Stimulated activated CD4-positive, alpha-beta T cell treated with anti-CD3 and anti-CD28 coated beads, Interleukin-1b, Interleukin-23, amount 100 ng/mL, for 24 hours (primary cell): ENCODE measurements at places on chromosomes 7 and 10.

DNA sequence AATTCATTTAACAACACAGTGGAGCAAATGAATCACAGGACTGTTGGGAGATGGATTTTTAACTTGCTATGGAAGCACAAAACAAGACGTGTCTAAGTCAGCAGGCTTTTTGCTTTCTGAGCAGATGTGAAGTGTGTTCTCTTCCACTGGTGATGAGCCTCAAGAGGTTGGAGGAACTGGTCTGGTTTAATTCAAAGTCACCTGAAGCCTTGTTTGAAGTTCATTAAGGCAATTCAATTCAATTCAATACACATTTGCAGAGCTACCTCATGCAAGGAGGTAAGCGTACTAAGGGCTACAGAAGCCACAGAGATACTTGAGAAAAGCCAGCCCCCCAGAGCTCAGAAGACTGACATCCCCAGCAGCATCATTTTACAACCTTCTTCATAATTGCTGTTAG lies 68.4 kb upstream of the PALS2 start:
- no peak for DNase-seq

DNA sequence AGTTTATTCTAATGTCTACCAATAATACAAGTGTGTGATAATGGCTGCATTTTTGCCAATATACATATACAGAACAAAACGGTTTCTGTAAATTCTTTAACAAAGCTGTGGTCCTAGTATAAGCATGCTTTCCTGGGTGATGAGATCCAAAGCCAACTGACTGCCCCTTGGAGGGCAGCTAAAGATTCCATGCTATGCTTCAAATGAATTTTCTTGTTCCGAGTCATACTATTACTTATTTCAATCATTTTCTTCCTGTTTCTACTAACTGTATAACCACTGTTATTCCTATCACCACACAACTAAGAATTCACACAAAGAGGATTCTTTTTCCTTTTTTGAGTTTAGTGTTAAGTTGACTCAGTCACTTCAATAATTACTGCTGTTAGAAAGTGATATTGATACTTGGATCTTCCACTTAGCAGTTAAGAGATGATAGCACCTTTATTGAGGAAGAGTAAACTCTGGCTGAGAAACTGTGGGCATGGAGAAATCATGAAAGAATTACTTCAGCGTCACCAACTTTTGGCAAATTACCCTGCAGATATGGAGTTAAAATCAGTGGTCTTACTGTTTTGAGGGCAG lies 197.5 kb downstream of the ARL4A start:
- DNase-seq, result no peak

DNA sequence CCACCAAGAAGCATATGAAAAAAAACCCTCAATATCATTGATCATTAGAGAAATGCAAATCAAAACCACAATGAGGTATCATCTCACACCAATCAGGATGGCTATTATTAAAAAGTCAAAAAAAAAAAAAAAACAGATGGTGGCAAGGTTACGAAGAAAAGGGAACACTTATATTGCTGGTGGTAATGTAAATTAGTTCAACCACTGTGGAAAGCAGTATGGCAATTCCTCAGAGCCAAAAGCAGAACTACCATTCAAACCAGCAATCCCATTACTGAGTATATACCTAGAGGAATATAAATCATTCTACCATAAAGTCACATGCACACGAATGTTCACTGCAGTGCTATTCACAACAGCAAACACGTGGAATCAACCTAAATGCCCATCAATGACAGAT lies 46.0 kb downstream of the CNOT4 start:
- no peak for DNase-seq

- DNase-seq, result no peak
Measured at GRCh38 chr10:4067931-4068561, 283.0 kb upstream of the KLF6 start.

GRCh38 chr10:116356833-116357232 lies 32.6 kb downstream of the CCDC172 start:
- DNase-seq, result no peak

DNA sequence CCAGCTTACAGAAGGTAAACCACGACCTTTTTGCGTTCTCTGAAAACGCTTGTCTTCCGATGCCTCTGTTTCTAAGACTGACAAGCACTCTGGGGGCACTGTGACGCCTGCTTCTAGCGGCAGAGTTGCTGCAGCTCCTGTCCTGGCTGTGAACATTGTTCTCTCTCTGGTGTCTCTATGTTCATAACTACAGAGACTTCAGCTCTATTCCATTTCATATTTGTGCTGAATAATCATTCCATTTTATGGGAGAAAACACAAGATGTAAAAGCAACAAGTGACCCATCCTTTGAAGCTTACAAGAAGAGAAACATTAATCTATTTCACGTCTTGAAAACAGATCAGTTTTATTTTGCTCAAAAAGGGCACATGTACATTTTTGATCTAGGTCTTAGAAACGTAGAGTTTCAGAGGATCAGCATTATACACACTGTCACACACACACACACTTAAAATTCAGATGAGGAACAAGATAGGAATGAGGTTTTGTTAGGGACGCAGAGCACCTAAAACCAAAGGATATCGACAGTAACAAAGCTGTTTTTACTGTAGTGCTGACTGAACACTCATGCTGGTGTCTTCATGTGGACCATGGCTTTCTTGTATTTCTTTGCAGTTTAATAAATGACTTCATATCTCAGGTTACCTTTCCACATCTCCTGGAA lies 3.0 kb downstream of the IKZF1 start:
- DNase-seq, result no peak

- no peak for DNase-seq
Measured at GRCh38 chr10:17771017-17771416, 19.0 kb downstream of the TMEM236 start.

DNA sequence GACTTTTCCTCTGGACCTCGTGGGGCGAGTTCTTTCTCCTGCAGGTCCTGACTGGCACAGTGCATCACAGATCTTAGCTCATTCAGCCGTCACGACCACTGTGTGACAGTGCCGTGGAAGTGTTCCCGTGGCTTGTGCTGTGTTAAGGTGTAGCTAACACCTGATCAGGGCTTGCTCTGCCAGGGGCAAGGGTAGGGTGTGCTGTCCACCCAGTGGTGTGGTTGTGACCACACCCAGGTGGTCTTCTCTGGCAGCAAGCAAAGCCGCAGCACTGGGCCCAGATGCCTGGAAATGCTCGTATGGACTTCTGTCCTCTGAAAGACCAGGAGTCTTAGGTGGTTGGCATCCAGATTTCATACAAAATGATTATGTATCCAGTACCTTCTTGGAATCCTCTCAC lies 86.2 kb downstream of the GLRX3 start:
- DNase-seq, result no peak

DNA sequence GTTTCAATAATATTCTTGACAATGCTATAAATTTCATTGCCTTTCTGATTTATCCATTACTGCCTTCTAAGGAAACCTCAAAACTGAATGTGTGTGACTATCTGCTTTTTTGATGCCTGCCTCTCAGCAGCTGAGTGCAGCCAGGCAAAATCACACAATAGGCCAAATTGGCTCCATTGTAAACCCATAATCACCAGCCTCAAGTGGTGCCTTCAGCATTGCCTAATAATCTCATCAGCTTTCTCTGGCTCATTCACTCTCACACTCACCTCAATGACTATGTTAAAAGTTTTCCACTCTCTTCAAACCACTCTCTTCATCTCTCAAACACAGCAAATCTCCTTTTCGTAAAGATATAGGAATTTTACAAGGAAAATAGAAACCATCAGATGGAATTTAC lies 182.5 kb upstream of the COL1A2 start:
- no peak for DNase-seq

GRCh38 chr10:44558521-44558920 lies 173.6 kb upstream of the CXCL12 start:
- no peak for DNase-seq

- DNase-seq, result no peak
Measured at GRCh38 chr10:70269741-70270140, 14.1 kb downstream of the NPFFR1 start.

GRCh38 chr10:69761320-69761719 lies 40.4 kb upstream of the COL13A1 start:
- no peak for DNase-seq

- DNase-seq, result no peak
Measured at GRCh38 chr10:131381576-131381975, 70.1 kb upstream of the TCERG1L start.

GRCh38 chr7:16813232-16813616 lies 8.4 kb upstream of the AGR2 start:
- no peak for DNase-seq

- no peak for DNase-seq
Measured at GRCh38 chr7:124403587-124403986, 362.0 kb downstream of the GPR37 start.

GRCh38 chr10:104029521-104029860 lies 56.2 kb downstream of the COL17A1 start:
- no peak for DNase-seq

GRCh38 chr7:85184599-85185423 lies 2.0 kb downstream of the SEMA3D start:
- DNase-seq, result no peak

GRCh38 chr10:131196176-131196885 lies 115.2 kb downstream of the TCERG1L start:
- DNase-seq, result no peak

DNA sequence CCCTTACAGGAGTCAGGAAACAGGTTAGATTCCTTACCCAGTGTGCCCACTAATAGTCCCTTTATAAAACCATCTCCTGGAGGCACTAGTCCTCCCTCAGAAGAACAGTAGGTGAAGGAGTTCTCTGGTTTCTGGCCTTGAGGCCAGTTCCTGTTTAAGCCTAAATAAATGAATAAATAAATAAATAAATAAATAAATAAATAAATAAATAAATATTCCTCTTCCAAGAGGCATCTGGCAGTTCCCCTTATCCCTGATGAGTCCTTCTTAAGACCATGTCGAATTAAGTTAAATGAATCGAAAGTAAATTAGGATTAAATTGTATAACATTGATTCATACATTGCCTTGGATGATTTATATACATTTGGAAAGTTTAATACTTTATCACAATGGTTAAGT lies 223.3 kb downstream of the PCDH15 start:
- no peak for DNase-seq

DNA sequence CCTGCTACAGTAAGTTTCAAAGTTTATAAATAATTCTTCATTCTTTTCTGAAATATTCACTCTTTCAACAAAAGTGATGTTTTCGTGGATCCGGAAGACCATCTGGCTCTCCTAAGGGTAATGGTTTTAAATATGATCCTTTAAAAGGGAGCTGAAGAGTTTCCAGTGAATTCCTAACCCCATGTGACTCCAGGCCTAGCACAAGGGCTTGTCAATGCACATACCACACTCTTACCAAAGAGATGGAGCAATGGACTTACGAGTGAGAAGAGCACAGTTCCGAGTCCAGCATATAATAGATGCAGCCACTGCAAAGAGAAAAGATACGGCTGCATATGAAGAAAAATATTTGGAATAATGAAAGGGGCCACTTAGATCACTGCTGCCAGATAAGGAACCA lies 32.1 kb upstream of the GATAD1 start:
- DNase-seq, result no peak

DNA sequence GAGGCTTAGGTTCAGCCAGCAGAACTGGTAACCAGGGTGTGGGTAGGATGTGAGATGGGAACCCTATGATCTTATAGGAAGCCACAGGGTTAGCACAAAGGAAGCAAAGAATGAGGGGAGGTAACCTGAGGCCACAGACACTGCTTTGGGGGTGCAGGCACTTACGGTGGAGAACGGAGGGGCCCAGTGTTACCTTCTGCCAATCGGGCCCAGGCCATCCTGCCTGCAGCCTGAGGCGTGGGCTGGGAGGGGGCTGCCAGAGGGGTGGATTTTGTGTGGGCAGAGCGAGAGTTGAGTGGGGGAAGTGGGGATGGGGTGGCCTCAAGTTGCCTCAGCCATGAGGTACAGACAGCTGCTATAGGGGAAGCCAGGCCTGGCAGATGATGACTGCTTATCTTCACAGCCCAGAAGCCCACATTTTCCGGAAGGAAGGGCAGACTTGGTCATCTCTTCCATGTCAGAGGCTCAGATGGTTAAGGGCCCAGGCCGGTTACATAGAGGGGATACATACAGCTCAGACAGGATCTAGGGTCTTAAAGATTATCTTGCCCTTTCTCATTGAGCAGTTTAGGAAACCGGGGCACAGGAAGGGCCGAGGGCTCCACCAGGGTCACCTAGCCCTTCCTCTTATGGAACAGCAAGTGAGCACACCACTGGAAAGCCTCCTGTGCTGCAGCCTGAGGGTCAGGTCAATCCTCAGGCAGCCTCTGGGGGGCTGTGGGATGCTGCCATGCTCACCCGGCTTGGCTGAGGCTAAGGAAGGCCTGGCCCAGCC lies 24.4 kb upstream of the VSIR start:
- no peak for DNase-seq

GRCh38 chr7:47034180-47034579 lies 547.7 kb downstream of the TNS3 start:
- DNase-seq, result no peak

DNA sequence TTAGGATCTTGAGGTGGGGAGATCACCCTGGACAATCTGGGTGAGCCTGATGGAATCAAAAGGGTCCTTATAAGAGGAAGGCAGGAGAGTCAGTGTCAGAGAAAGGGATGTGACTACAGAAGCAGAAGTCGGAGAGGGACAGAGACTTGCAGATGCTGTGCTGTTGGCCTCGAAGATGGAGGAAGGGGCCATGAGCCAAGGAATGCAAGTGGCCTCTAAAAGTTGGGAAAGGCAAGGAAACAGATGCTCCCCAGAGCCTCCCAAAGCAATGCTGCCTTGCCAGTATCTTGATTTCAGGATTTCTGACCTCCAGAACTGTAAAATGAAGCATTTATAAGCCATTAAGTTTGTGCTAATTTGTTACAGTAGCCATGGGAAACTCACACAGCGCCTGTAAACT lies 165.2 kb downstream of the FANK1 start:
- no peak for DNase-seq

- DNase-seq, result no peak
Measured at GRCh38 chr10:51112013-51112412, 37.7 kb downstream of the PRKG1 start.

- no peak for DNase-seq
Measured at GRCh38 chr10:86087716-86088115, 278.9 kb downstream of the GRID1 start.

- no peak for DNase-seq
Measured at GRCh38 chr7:110130669-110131068, 960.3 kb upstream of the LRRN3 start.

- no peak for DNase-seq
Measured at GRCh38 chr7:22549667-22550513, 49.9 kb upstream of the STEAP1B start.
